ENCODE measurements at places on chromosomes 16 and 17.
A peak's percentile ranks its signal among the peaks of the same experiment; 100 is the strongest.

- DNase-seq: no peak
Observed at GRCh38 chr16:19771040-19771439, 53.0 kb downstream of the IQCK start.

DNA sequence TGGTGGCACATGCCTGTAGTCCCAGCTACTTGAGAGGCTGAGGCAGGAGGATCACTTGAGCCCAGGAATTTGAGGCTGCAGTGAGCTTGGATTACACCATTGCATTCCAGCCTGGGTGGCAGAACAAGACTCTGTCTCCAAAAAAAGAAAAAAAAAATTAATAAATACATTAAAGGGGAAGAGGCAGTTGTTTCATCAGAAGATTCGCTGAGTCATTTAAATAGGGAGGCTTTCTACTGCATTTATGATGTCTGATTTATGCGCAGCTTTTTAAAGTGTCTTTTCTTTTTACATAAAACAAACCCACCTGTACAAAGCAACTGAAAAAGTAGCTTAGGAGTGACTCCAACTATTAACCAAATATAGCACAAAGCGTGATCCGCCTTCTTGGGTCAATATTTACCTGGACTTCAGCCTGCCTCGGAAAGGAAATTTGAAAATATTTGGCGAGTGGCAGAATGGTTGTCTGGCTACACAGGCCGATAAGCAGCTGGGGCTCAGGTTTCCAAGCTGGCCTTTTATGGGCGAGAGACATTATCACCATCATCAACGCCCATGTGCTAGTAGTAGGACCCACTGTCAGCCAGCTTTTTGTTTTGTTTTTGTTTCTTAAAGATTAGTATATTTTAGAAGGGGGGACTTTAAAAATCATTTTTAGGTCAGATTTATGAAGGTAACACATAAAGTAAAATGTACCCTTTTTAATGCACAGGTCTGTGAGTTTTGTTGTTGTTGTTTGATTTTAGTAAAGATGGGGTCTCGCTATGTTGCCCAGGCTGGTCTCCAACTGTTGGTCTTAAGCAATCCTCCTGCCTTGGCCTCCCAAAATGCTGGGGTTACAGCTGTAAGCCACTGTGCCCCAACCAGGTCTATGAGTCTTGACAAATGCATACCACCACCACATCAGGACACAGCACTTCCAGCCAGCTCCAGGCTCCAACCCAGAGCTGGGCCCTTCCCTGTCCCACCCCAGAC is 42.5 kb upstream of the RASD1 start:
- DNase-seq: no peak

- no peak for DNase-seq
Observed at GRCh38 chr16:35184356-35184870, 1725.0 kb downstream of the TP53TG3F start.

- no peak for DNase-seq
Observed at GRCh38 chr16:70725912-70726828, 40.3 kb upstream of the MTSS2 start.

DNA sequence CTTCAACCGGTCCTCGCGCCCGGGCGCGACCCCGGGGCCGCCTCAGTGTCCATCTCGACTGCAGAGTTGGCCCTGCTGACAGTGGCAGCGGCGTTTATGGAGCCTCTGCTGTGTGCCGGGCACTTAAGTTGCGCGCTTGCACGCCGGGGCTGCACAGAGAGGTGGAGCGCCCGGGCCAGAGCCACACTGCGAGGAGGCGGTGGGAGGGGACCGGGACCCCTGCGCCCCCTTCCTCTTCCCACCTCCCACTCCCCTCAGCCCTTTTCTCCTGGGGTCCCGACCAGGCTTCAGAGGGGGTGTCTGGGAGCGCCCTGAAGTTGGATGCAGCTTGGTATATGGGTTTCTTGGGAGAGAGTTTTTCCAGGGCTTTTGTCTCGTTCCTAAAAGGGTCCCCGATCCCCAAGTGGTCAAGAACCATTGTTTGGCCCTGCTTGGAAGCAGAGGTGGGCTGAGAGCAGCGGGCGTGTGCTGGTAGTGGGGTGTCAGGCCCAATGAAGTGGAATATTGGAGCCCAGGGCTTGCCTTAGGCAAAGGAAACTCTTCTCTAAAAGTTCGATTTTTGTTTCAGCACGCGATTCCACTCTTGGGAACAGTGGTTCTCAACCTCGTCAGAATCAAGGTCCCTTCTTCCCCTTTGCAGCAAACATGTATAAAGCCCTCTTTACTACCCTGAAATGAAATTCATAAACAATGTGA is 605 bp downstream of the MRTFB start:
- DNase-seq: peak; percentile 50

DNA sequence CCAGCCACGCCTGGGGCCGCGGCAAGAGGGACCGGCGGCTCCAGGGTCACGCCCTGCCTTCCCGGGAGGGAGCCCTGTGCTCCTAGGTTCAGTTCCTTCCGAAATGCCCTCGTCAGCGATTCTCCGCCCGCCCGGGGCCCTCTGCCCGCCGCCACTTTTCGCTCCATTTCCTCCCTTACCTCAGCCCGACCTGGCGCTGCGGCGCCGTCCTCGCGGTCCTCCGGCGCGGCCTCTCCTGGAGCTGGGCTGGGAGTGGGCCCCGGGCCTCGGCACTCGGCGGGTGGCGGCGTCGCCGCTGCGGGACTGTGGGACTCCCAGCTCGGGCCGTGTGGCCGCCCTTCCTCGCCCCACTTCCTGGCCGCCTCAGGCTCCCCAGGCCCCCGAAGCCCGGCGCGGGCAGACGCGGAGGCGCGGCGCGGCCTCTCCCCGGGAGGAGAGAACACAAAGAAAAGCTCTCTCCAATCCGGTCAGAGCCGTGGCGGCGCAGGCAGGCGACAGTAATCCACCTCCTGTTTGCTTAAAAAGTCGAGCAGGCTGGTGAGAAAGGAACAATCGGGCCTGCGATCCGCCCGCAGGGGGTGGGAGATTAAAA is 1.6 kb downstream of the BAHCC1 start:
- DNase-seq: peak; percentile 98

DNA sequence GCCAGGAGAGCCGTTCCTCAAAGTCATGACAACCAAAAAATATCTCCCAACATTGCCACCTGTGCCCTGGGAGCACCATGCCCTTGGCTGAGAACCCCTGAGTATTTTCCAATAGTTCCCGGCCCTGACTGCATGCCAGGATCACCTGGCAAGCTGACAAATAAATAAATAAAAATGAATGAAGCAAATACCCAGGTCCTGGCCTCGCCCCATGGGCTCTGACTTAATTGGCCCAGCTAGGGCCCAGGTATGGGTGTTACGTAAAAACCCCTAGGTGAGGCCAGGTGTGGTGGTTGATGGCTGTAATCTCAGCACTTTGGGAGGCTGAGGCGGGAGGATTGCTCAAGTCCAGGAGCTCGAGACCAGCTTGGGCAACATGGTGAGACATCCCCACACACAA is 2.7 kb upstream of the C16orf74 start:
- DNase-seq: no peak

DNA sequence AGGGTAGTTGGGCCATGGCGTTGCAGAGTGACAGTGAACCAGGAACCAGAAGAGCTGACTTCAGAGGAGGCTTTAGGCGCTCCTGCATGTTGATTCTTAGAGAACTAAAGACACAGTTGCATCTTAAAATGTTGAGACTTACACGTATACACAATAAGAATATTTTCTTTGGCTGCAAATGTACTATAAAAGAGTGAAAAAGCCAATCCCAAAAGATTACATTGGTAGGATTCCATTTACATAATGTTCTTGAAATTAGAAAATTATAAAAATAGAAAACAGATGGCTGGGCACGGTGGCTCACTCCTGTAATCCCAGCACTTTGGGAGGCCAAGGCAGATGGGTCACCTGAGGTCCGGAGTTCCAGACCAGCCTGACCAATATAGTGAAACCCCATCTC is 738.8 kb downstream of the WWOX start:
- no peak for DNase-seq

DNA sequence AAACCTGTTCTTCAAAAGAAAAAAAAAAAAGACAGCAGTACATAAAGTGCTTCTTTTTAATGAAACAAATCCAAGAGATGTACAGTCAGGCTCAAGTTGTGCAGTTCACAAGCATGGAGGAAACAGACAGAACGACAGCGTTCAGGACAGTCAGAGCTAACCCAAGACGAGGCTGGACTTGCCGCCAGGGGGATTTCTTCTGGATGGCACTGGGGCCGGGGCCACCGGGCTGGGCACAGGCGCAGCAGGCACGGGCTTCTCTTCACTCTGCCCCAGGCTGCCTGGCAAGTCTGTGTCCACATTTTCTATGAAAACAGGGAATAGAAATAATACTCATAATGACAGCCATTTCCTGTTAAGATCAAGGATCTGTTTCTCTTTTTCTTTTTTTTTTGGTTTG is 4.4 kb upstream of the NT5C start:
- no peak for DNase-seq

- DNase-seq: no peak
Observed at GRCh38 chr17:64974750-64975317, 55.6 kb upstream of the LRRC37A3 start.

GRCh38 chr16:1037394-1038257 is 34.9 kb upstream of the SSTR5 start:
- no peak for DNase-seq

DNA sequence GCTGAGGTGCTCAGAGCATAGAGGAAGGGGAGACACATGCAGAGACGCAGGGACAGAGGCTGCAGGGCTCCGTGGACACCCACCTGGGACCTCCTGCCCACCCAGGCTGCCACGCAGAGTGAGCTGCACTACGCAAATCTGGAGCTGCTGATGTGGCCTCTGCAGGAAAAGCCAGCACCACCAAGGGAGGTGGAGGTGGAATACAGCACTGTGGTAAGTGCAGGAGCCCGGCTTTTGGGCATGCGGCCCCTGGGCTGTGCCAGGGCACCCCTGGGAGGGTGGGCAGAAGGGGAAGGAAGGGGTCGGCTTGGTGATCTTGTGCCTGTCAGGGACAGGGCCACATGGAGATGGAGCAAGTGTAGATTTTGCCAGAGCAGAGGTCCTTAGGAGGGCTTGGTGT is 15.2 kb downstream of the CD300A start:
- no peak for DNase-seq

- DNase-seq: peak; percentile 94
Observed at GRCh38 chr16:77236063-77236511, 36.9 kb downstream of the SYCE1L start.

GRCh38 chr17:32659419-32659842 is 172.6 kb downstream of the CDK5R1 start:
- DNase-seq: peak; percentile 69

DNA sequence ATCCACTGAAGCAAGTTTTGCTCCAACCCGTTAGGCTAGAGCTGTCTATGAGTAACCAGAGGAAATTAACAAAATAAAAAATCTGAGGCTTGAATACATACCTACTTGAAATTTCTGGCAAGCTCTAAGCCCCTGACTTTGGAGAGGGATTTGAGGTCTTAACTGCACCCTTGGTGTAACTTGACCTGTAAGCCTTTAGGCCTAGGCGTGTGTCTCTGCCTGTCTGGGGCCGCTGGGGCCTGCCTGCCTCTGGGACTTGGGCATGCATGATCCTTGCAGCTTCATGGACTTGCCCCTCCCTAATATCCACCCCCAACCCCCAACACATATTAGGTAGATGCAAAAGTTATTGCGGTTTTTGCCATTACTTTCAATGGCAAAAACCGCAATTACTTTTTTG is 3.7 kb upstream of the CDC42EP4 start:
- DNase-seq: no peak

DNA sequence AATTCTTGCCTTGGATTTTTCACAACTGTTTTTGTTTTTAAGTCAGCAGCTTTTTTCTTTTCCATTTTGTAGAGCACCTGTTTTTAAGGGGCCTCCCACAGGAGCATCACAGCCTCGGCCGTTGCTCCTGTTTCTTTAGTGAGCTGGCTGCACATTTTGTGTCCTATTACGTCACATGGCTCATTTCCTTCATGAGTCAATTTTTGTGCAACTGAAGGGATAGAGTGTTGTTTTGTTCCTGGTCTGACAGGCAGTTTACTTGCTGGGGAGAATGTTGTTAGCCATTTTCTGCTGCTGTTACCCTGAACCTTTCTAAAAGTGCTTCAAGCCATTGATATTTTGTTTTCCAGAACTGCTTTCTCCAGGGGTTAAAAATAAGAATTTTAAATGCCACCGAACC is 45.0 kb upstream of the CRISPLD2 start:
- DNase-seq: no peak

DNA sequence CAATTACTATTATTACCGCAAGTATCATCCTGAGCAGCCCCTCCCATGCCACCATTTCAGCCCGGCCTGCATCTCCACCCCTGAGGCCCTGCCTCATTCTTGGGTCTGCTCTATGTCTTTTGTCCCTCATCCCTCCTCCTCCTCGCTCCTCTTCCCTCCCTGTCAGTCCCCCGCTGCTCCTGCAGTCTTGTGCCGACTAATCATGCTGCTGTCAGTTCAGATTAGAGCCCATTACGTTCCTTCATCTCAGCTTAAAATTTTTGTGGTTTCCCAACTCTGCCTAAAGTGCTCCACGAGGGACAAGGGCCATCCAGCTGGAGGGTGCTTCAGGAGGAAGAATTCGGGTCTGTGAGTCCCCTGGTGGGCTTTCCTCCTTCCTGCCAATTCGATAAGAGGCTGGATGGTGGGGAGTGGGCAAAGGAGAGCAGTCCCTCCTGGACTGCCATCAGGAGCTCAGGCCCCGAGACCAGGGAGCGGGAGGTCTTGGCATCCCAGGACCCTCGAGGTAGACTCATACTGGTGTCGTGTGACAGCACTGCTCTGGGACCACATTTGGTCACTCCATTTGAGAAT is 32.9 kb upstream of the GOSR2 start:
- DNase-seq: peak; percentile 46

GRCh38 chr17:40648384-40648968 is 858 bp upstream of the SMARCE1 start:
- peak; percentile 83 for DNase-seq

- DNase-seq: no peak
Observed at GRCh38 chr17:39963829-39964228, 1.0 kb downstream of the GSDMA start.

DNA sequence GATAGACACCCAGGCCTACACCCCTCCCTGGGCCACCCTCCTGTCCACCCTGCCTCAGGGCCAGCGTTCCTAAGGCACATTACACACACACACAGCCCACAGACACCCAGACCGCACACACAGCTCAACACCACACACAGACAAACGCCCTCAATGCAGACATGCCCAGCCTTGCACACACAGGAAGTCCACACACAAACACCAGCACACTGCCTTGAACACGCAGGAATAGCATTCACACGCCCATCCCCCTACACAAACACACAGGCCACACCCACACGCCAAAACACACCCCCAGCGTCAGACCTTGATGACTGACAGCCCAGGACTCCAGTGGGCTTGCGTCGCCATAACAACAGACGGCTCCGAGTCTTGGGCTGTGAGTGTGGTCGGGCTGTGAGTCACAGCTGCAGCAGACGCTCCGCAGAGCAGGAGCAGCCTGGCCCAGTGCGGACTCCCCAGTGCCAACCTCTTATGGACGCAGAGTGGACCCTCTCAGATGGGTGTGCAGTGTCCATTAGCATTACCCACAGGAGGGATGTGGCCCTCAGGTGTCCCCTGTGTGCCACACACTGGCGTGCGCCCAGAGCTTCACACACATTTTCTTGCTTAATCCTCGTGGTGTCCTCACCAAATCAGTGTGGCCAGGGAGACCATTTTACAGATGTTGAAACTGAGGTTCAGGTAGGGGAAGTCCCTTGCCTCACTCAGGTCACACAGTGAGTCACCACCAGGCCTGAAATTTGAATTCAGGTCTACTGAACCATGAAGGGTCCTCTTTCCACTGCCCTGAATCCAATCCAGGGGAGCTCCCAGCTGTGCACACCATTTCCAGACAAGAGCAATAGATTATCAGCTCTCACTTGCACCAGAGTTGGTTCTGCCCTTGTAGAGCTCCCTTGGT is 17.8 kb upstream of the RAI1 start:
- peak; percentile 87 for DNase-seq
